ENCODE measurements at places on chromosomes 3 and 15.

- DNase-seq, result no peak
These were observed 9.3 kb upstream of the NR2E3 start for GRCh38 chr15:71800835-71801745.

GRCh38 chr15:31352339-31352751 lies 25.7 kb downstream of the KLF13 start:
- DNase-seq, result no peak

- DNase-seq, result no peak
These were observed 52.1 kb downstream of the FSIP1 start for GRCh38 chr15:39730552-39730951.

- no peak for DNase-seq
These were observed 3.1 kb downstream of the CCR4 start for GRCh38 chr3:32954506-32954905.

DNA sequence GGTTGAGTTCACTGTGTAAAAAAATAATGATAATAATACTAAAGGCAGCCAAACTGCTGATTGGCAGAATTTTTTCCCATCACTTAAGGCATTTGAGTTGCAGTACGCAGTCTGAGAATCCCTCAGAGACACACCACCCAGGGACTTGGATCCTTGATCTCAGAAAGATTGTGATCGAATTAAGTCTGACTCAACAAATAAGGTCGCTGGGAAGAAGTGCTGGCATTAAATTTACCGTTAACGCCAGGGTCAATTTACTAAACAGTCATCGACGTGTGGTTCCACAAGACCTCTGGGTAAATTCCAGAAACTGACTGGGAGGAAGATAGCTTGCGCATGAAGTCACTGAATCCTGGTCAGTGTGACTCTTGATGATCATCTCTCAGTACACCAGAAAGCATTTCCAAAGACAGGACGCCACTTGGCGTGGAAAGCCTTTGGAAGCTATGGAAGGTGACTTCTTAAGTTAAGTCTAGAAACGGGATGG lies 48.3 kb upstream of the CGNL1 start:
- no peak for DNase-seq

GRCh38 chr15:31464216-31465082 lies 137.8 kb downstream of the KLF13 start:
- no peak for DNase-seq

DNA sequence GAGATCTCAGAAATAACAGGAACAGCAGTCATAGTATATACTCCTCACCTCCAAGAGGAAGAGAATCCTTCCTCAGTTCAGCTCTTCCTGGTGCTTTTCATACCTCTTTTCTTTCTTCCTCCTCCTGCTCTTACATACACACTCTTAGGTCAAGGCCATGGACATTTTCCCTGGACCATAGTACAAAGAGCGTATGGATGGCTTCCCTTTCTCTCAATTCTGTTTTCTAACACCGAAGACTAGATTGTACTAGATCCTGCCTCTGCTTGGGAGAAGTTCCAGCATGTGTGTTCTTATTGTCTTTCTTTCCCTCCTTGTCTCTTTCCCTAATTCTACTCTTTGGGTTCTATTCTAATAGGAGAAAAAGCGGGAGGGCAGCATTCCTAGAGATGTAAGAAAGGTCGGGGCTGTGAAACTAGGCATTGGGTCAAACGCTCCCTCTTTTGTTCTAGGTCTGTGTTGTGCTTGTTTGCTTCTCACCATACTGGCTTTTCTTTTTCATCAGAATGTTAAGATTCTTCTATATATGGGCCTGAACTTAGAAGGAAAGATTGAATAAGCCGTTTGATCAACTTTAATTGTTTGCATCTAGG lies 77.4 kb downstream of the VPS8 start:
- no peak for DNase-seq

GRCh38 chr3:105145511-105145910 lies 221.2 kb upstream of the ALCAM start:
- DNase-seq, result no peak

GRCh38 chr15:77543159-77543882 lies 89.4 kb downstream of the LINGO1 start:
- DNase-seq, result peak; percentile 66

DNA sequence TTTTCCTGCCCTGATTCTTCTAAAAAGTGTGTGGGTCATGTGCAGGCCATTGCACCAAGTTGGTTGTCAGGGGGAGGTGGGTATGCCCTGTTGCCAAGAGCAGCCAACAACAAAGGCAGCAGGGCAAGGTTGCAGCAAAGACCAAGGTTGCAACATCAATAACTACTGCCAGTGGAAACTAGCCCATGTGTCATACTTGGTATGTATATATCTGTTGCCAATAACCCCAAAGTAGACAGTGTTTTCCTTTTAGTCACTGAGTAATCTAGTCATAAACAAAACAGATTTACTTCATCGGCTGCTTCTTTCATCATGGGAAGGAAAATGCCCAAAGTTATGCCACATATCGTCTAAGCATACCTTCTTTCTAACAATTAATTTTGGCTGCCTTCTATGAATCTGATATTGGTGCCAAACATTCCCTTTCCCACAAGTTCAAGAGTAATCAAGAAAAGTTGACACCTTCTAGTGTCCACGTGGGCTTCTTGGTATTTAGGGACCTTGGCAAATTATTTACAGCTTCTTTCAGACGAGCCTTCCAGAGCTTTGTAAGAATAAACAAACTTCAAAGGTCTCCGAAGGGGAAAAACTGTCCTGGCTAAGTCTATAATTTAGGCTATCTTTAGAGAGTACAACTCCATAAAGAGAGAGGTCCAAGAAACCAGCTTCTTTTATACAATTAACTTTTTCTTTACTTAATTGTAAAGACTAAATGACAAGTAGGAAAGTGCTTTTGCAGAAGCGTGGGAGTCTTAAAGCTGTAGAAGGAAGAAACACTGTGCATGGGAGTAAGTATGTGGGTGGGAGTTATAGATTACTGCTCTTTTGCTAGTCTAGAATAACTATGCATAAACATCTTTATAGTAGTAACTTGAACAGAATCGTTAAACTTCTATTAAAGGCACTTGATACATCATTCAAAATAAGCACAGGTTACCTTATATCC lies 10.0 kb upstream of the MBNL1 start:
- DNase-seq, result peak; percentile 48

DNA sequence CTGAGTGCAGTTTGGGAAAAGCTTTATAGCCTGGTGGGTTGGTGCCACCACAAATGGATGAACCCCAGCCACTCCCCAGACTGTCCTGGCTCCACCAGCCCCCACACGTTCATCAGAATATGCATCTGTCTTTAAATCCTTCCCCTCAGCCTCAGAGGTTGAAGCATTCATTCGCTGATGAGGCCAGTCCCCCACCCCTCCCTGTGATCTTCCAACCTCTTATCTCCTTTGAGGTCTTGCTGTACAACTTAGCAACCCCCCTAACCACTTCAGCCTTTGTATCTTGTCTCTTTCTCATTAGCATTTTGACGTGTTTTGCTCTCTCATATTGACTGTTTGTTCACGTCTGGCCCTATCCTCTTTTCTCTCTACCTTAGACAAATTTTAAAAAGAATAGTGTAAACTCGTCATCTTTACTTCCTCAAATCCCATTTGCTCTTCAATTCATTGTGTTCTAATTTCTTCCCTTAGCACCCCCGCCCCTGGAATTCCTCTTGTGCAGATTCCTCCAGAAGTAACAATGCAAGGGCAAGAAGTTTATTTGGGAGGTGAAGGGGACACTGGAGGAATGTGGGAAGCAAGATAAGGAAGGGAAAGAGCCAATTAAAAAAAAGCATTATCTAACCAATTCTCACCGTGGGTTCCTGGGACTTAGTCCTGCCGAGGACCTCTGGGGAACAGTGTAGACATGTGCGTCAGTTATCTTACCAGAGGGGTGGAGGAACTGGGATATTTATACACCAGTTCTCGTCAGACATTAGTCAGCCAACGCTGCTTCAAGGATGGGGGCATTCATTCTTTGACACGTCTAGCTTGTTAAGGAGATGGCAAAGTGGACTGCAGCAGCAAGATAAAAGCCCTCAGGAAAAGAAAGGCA lies 38.6 kb downstream of the MOBP start:
- no peak for DNase-seq

GRCh38 chr3:184596233-184596632 lies 34.6 kb downstream of the EPHB3 start:
- DNase-seq, result no peak

GRCh38 chr3:114672692-114673447 lies 379.0 kb downstream of the TIGIT start:
- no peak for DNase-seq

DNA sequence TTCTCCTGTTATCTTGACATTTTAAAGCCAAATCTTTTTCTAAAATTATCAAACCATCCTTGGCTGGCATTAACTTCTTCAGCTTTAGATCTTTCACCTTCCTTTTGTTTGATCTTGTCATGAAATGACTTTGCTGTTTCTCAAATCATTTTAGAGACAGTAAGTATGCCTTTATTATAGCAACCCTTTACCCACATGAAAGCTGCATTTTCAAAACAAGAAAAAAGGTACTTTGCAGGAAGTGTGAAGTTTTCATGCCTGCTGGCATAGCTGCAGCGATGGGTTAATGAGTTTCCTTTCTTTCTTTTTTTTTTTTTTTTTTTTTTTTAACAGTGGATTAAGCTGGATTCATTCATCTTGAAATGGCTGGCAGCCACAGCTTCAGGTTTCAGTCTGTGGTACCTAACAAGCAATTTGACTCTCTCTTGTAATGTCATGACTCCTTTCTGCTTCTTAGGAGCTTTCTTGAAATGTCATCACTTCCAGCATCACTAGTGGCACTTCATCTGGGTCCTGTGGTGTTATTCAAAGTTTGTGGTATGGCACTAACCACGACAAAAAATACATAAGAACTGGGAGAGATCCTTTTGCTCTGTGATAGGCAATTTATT lies 18.8 kb downstream of the SLC25A26 start:
- DNase-seq, result no peak

- no peak for DNase-seq
These were observed 23.6 kb upstream of the FMN1 start for GRCh38 chr15:33218071-33218491.
